ENCODE measurements at places on chromosomes 5 and 9. TPM values are rescaled to one million over a fixed set of nuclear protein-coding genes. Genes with fewer than 3 reads are reported as not detected.
A peak's percentile ranks its signal among the peaks of the same experiment; 100 is the strongest.

CSF2 gene
- not detected for total RNA-seq

RC3H2 gene
- total RNA-seq: 37.6 TPM

PCDHA11 gene
- not detected for total RNA-seq

SH2D3C gene
- 19.6 TPM for total RNA-seq

VCP gene
- 130 TPM for total RNA-seq

POLR3G gene
- total RNA-seq: 5.4 TPM

TMC1 gene
- total RNA-seq: not detected

LRRC19 gene
- total RNA-seq: not detected

DNM1 gene
- 33.4 TPM for total RNA-seq

GRCh38 chr5:40838086-40838485, 3.1 kb upstream of the RPL37 start:
- peak; percentile 16 for DNase-seq

DNA sequence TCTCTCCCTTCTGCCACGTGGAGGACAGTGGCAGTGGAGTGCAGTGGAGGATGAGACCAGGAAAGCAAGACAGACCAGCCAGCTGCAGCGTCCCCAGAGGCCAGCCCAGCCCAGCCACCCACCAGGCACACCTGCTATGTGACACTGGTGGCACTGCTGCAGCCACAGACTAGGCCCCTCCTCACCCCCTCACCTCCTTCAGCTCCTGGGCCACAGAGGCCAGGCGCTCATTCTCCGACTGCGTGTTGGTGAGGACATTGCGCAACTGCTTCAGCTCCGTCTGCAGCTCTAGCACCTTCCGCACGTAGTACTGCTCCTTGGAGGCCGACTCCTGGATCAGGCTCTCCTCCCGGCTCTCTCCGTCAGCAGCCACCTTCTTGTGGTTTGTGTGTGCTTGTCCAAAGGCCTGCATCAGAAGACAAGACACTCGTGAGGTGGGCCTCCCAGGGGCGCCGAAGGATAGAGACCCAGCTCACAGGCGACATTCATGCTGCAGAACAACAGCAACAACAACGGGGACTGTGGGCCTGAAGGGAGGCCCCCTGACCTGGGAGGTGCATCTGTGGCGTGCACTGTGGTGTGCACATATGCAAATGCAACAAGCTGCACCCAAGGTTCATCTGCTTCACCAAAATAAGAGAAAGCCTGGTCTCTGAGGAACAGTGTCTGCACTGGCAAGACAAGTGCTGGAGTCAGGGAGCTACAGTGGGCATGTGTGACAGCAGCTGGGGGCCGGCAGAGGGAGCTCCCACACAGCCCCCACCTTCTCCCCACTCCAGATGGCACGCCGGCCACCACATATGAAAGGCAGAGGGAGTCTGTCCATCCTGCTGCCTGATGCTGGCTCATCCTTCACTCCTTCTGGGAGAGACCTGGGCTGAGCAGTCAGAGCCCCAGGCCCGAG, 35.5 kb downstream of the BICD2 start:
- DNase-seq: peak; percentile 88

- DNase-seq: no peak
These were observed 17.1 kb downstream of the FCN2 start for GRCh38 chr9:134897584-134898170.

- no peak for DNase-seq
These were observed 15.6 kb upstream of the EPB41L4A start for GRCh38 chr5:112434641-112435040.

DNA sequence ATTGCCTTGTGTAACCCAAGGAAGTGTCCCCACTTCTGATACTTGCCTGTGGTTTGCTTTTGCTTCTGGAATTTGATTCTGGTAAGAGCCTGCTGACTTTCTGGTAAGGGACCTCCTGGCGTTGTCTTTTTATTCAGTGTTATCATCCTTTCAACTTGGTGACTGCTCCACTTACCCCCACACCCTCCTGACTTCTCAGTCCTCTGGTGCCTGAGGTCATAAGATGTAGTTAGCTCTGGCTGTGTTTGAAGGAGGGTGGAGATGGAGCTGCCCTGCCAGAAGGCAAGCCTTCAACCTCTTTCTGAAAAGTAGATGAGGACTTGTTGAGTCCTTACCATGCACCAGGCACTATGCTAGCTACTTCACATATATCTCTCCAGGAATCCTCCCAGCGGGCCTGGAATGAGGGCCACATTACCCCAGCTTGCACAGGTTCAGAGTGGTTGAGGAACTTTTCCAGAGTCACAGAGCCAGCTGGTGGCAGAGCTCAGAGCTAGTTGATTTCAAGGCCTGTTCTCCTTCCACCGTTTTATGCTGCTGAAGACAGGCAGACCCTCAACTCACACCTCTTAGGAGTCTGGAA, 45.2 kb upstream of the PITX1 start:
- no peak for DNase-seq

- DNase-seq: no peak
These were observed 537.6 kb upstream of the TYRP1 start for GRCh38 chr9:12155401-12156134.

- DNase-seq: no peak
These were observed 11.3 kb upstream of the IL6ST start for GRCh38 chr5:56006094-56006493.

- no peak for DNase-seq
These were observed 126.2 kb downstream of the BASP1 start for GRCh38 chr5:17343675-17344074.

DNA sequence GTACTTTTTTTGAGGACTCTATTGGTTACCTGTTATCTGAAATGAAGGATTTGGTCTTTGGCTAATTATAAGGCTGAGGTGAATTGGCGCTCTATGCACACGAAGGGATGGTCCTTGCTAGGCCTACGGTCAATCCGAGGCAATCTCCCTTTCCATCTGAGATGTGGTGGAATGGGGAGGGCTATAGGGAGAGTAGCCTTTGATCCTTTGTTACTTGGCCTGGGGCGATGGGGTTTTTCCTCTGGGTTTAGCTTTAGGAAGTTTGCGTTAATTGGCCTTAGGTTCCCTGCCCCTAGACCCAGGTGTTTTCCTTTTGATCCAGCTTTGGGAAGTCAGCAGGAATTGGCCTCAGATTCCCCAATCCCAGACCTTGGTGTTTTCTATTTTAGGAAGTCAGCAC, 102.1 kb upstream of the C9orf72 start:
- DNase-seq: no peak

DNA sequence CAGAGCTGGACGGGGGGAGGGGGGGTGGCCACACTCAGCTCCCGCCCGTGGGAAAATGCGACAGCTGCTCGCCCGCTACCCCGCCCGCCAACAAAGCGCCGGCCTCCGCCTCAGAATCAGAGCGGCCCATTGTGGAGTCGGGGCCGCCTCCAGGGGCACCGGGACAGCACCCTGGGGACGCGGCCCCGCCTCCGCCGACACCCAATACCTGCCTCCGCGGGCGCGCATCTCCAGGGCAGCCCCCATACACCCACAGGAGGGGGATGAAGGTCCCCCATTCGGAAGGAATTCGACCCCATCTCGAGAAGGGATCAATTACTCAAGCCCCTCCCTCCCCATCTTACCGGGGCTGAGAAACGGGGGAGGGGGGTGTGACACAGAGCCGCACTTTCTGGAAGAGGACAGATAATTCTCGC, 1.3 kb downstream of the NOTCH1 start:
- DNase-seq: no peak

DNA sequence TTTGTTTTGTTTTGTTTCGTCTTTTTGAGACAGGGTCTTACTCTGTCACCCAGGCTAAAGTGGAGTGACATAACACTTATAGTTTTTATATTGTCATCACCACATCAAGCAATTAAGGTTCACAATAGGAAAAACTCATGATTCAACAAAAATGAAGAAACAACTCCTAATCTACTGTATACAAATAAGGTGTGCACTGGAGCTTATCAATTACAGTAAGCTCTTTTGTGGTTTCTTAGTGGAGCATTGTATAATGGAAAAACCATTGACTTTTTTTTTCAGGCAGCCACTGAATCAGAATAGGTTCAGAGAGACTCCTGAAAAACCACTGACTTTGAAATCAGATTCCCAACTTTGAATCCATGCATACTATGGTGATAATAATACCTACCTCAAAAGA, 10.8 kb upstream of the PLIN2 start:
- DNase-seq: no peak

DNA sequence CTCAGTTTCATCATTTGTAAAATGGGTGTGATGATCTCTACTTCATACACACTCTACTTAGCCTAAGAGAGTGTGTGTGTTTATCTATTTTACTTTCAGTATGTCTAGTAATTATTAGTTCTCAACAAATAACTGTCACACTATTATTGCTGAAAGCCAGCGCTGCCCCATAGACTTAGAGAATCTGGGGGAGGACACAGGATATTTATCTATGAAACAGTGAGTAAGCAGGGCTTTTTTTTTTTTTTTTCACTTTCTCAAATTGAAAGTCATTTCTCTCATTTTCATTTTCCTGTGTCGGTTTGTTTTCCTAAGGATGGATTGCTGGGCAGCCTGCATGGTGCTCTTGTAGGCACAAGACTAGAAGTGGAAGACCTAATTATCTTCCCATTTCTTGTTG, 248.4 kb upstream of the RPS23 start:
- DNase-seq: no peak

GRCh38 chr5:111961862-111962261, 204.9 kb upstream of the NREP start:
- DNase-seq: no peak

DNA sequence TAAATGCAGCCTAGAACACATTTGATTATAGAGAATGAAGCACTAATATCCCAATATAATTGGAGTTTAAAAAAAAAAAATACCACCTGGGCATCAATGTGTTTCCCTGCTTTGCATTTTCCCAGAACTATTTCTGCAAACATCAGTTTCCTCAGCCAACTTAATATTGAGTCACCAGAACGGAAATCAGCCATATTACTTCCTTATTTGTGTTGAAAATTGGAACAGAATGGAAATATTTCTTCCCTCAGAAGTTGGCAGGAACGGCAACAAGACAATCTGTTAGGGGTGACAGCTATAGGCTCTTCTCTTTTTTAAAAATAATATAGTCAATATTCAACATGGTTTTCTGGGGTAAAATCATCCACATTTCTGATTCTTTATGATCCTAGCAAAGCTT, 4.0 kb downstream of the MFAP3 start:
- DNase-seq: no peak

- no peak for DNase-seq
These were observed 259.7 kb downstream of the MED10 start for GRCh38 chr5:6118691-6119090.

Measured in vagina (tissue), 2 donors.